Pancreas (tissue), 10 donors: ENCODE measurements at places on chromosomes 3 and 15. TPM values are rescaled to one million over a fixed set of nuclear protein-coding genes. Genes with fewer than 3 reads are reported as not detected.

The FRMD5 gene
- polyA plus RNA-seq = 0.42 TPM

The PML gene
- 19.1 TPM for polyA plus RNA-seq

The ERICH6 gene
- not detected for polyA plus RNA-seq

The ANKRD63 gene
- polyA plus RNA-seq = not detected

The CYP8B1 gene
- not detected for polyA plus RNA-seq

The TARS3 gene
- polyA plus RNA-seq = 4.4 TPM

The ABTB1 gene
- 60.7 TPM for polyA plus RNA-seq

The BTLA gene
- not detected for polyA plus RNA-seq

The CEP152 gene
- polyA plus RNA-seq = 1.3 TPM

The ZDHHC23 gene
- polyA plus RNA-seq = 2.4 TPM

The IVD gene
- 38.5 TPM for polyA plus RNA-seq

The PAQR5 gene
- polyA plus RNA-seq = 6.3 TPM

The FBLN2 gene
- 4.4 TPM for polyA plus RNA-seq

The PPP1R14D gene
- 2.6 TPM for polyA plus RNA-seq

The IL20RB gene
- 1.3 TPM for polyA plus RNA-seq

The KLHL40 gene
- polyA plus RNA-seq = 0.12 TPM

The NR1I2 gene
- polyA plus RNA-seq = 0.30 TPM

The CCNB2 gene
- polyA plus RNA-seq = 0.23 TPM

The MUC13 gene
- polyA plus RNA-seq = 8.2 TPM

The CKMT1B gene
- polyA plus RNA-seq = 8.5 TPM

The KLF15 gene
- 27.1 TPM for polyA plus RNA-seq

The RETNLB gene
- not detected for polyA plus RNA-seq

The HRH1 gene
- polyA plus RNA-seq = 0.28 TPM

The SNRPA1 gene
- polyA plus RNA-seq = 27.2 TPM

The SPTSSB gene
- polyA plus RNA-seq = 8.0 TPM

The FAM81A gene
- polyA plus RNA-seq = 0.63 TPM

The C3orf85 gene
- polyA plus RNA-seq = not detected

The LINGO1 gene
- polyA plus RNA-seq = 0.80 TPM

The CTSH gene
- polyA plus RNA-seq = 196 TPM

The CLSTN2 gene
- polyA plus RNA-seq = 0.99 TPM

The MKRN2OS gene
- 1.9 TPM for polyA plus RNA-seq

The SLC35A5 gene
- 3.0 TPM for polyA plus RNA-seq

The MUC20 gene
- 30.4 TPM for polyA plus RNA-seq
